GM19239 (cell line): ENCODE measurements at places on chromosomes 13 and 19.

GRCh38 chr13:85698256-85698655, 101.0 kb downstream of the SLITRK6 start:
- DNase-seq, result no peak

DNA sequence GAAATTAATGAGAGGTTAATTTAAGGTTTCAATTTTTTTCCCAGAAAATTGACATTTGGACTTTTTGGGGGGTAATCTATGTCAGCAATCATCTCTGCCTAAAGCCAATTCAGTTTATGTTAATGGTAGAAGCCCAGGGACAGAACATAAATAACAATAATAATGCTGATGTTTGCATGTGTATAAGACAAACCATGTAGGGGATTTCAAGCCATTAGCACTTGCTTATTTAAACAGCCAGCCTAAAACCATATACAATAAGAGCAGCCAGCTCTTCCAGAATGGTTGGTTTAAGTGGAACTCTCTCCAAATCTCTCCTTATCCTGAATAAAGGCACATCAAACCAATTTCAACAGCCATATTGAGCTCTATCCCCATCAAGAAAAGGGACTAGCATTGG, 7.0 kb upstream of the FOXO1 start:
- DNase-seq, result no peak

- no peak for DNase-seq
Measured at GRCh38 chr19:19185853-19186740, 5.9 kb downstream of the BORCS8 start.

GRCh38 chr19:45560038-45560437, 24.6 kb downstream of the OPA3 start:
- DNase-seq, result no peak

GRCh38 chr19:56838024-56838908, 2.3 kb downstream of the PEG3 start:
- DNase-seq, result no peak

DNA sequence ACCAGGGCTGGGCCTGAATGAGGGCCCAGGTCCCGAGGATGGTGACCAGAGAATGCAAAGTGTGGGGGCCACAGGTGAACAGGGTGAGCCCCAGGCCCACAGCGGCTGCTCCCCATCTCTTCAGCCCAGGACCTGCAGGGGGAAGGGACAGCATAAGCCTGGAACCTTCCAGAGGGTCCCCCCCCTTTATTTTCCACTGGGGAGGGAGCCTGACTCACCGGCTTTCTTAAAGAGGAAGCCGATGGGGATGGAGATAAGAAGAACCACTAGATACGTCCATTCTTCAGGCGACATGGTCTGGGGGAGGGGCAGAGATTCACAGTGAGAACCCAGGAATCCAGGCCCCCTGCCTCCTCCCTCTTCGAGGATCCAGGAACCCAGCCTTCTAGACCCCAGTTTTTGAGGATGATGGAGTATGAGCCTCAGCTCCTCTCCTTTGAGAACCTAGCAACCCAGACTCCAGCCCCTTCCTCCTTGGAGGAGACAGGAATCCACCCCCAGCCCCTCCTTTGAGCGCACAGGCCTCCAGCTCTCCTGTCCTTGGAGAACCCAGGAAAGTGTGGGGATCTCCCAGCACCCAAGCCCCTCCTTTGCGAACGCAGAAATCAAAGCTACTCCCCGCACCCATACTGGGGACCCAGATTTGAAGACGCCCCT, 1.0 kb downstream of the MBOAT7 start:
- DNase-seq, result no peak

GRCh38 chr19:48873476-48874302, 1.5 kb downstream of the PPP1R15A start:
- DNase-seq, result no peak

DNA sequence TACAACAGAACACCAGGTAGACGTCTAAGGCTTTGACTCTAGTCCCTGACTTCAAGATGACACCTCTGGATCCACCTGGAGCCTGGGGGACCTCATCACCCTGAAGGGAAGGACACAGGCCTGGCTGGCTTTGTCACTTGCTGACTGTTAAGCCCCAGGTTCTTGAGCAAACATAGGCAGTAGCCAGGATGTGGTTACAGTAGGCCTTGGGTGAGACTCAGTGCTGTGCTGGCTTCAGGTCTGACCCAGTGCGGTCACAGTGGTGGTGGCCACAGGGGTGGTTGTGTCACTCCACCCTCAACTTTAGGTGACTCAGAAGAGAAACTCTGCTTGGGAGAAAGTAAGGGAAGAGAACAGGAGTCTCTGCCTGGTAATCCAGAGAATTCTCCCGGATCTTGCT, 497.8 kb downstream of the UQCRFS1 start:
- no peak for DNase-seq

- no peak for DNase-seq
Measured at GRCh38 chr13:25766991-25767390, 284.8 kb downstream of the SHISA2 start.

GRCh38 chr19:34734537-34735103, 577 bp downstream of the ZNF181 start:
- DNase-seq, result no peak

DNA sequence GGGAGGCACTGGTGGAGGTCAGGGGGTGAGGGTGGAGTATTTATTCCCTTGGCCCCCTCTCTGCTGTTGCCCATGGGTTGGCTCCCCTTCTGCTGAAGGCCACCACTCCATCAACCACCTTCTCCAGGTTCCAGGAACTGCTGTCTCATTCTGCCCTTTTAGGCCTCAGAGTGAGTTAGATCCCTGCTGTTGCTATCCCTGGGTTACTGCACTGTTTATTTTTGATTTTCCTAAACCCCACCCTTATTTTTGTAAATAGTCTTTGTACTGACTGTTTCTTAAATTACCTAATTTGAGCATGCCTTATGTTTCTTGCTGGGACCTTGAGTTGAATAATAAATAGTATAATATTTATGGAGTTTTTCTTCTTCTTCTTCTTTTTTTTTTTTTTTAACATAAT, 132.8 kb downstream of the RGCC start:
- no peak for DNase-seq

DNA sequence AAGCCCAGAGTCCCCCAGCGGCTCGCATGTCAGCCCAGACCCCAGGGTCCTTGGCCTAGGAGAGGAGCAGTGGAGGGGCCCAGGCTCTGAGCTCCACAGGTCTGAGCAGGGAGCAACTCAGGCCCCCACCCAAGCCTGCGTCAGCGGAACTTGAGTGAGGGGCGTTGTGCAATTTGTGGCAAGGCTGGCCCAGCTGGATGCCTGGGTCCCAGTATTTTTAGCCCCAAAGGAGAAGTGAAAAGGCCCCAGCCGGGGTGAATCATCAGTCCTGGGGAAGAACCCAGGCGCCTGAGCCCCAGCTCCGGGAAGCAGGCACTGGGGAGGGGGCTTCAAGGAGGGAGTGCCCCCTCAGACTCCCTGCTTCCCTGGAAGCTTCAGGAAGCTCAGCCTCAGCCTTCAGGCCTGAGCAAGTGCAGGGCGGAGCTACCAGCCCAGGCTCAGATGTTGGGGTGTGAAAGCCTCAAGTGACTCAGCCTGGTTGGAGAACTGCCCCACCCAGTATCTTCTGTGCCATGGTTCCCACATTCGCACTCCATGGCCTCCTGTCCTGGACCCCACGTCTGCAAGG, 7.2 kb downstream of the MED29 start:
- no peak for DNase-seq

DNA sequence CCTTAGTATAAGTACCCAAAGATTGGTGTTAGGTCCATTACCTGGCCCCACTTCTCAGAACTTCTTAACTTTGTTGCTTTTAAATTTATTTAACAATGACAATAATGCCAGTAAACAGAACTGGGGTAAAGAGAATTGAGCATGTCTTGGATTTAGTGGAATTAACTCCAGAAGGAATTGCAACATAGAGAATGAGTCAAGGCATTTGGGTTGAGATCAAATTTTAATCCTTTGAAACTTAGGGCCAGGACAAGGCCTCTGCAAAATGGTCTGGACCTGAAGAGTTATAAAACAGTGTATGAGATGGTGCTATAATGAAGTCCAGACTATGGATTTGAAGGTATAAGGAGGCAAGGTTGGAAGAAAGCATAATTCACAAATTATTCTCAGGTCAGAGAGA, 1030.4 kb downstream of the SLITRK5 start:
- DNase-seq, result no peak

DNA sequence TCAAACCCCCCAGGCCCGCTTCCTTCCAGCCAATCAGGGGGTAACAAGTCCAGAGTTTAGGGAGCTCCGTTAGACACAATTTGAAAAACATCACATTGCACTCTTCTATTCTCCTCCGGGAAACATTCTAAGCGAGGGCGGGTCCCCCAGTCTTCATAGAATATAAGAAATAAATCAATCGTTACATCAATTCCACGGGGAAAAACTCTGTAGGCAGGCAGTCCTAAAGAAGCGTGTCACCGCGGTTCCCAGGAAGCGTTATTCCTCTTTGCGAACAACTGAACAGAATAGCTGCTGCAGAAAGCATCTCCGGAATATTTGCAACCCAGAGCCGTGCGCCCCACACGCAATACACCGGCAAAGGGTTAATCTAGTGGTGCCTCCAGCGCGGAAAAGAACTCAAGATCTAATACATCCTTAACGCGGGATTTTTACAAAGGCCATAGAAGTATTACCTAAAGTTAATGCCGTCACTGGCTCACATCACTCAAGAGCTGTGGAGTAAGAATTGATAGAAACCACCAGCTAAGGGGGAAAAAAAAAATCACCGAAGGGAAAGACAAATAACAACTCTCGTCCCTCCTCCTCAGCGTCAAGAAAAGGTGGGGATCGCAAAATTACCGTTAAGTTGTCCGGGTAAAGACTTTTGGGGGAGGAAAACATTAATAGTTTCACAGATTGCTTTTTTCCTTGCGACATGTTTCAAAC, 65.1 kb downstream of the KCNRG start:
- DNase-seq, result no peak

DNA sequence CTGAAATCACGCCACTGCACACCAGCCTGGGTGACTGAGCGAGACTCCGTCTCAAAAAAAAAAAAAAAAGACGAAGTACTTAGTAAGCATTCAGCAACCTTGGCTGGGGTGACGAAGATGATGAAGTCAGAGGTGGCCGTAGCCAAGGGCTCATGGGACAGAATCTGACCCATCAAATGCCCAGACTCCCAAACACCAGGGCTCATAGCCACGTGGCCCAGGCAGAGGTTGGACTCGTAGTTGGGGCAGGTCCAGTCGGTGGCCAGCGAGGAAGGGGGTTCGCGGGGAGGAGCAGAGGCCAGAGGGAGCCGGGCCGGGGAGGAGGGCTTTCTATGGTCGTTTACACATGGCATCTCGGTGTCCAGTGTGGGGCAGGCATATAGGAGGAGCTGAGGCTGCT, 52.1 kb upstream of the EHD2 start:
- no peak for DNase-seq

- peak; percentile 52 for DNase-seq
Measured at GRCh38 chr13:51249770-51250741, 27.9 kb downstream of the FAM124A start.

GRCh38 chr19:45117671-45118070, 24.7 kb downstream of the PPP1R37 start:
- DNase-seq, result no peak

DNA sequence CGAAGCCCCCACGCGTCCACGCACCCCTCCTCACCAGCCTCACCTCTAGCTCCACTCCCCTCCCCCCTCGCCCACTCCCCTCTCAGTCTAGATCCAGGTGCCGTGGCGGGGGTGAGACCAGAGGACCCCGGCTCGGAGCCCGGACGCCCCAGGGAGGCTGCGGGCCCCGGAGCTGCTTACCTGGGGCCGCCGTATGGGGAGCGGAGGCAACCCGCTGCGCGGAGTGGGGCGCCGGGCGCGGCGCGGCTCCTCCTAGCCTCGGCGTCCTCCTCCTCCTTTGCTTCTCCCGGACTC, 353 bp downstream of the ENOX1 start:
- DNase-seq, result no peak

DNA sequence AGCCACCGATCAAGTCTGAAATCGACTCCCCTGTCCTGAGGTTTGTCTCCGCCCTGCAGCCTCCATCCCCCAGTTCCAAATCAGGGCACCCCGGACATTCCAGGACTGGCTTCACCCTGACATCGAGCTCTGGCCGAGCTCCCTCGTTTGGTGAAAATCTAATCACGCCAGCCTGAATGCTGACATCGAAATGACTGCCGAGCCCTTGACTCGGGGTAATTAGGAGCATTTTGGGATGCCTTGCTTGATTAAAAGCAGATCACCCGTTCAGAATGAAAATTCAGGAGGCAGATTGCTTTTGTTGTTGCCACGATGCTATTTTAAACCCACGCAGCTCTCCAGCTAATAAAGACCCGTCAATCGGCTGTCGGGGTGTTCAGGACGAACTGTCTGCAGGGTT, 34.3 kb downstream of the ZNRF4 start:
- DNase-seq, result no peak

DNA sequence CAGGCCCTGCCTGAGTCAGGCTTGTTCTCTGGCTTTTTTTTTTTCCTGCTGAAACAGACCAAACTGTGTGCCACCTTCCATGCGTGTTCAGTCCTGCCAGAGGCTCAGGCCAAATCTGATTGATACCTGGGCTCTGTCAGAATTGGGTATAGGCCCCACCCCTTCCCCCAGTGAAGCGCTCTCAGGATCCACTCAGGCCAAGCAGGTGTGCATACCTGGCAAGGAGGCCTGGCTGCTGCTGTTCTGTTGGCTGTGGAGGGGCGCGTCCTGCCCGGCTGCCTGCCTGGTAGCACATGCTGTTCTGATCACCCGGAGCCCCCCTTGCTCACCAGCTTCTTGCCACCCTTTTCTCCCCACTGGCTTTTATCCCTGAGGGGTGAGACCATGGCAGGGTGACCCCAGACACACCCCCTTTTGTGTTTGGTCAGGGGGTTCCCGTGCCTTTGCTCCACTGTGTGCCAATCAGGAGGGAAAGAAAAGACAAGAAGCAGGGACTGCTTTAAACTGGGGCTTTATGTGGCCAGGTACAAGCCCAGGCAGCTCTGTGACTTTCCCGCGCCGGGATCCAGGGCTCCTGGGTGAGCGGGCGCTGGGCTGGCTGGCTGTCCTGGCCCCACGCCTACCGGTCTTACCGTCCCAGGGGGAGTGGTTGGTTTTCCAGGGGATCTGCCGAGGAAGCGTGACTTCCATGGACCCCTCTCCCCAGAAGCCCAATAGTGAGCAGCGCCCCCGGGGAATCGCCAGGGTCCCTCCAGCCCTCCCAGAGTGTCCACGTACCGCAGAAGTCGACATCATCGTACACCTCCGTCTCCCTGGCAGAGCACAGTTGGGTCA, 12.7 kb downstream of the PRAM1 start:
- DNase-seq, result no peak

DNA sequence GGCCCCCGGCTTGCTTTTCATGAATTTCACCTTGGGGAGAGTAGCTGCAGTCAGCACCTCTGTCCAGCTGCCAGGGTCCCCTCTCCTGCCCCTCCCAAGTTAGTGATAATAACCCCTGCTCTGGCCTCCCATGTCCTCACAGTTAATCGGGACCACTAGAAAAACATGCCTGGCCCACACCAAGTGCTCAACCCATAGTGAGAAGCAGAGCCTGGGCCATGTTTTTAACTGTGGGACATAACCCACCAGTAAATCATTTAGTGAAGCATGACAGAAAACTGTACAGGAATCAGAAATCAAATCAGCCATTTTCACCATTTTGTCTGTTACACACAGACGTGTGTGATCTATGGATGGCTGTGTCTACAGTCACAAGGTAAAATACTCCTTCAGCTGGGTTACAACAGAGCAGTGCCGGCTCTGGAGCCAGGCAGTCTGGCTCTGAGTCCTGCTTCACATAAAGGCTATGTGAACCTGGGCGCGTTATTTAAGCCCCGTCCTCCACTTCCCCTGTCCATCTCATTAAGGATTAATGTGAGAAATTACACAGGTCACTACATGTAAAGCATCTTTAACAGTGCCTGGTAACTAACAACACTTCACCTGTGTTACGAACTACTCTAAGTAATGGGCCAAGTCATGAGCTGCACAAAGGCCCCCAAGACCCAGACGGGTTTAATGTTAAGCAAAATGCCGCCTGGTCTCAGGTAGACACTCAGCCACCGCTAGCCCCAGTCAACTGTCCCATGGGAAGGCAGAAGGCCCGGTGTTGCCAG, 7.6 kb upstream of the ECH1 start:
- DNase-seq, result no peak
